ENCODE measurements at places on chromosomes 2 and 18.
A peak's percentile ranks its signal among the peaks of the same experiment; 100 is the strongest.

DNA sequence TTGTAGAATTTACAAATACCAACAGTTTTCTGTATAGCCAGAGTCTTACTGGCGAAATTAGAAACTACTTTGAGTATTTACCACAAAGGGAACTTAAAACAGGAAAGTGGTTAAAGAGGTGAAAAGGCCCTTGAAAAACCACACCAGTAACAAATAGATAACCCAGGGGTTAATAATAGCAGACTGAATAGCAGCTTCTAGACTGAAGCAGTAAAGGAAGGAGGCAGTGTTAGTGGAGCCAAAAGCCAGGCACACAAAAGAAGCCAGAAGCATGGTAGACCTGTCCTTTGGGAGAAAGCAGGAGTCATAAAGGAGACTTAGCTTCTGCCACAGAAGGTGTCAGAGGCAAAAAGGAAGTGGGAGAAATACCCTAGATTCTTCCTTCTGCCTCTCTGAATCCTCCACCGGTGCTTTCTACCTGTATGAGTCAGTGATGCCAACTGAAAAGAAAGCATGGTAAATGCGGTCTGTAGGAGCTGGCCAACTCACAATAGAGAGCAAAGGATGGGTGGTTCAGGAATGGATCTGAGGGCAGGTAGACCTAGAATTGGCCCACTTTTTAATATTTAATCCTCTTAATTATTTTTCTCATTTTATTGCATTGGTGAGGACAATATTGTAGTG is 97.3 kb downstream of the ARL6IP6 start:
- DNase-seq = no peak

DNA sequence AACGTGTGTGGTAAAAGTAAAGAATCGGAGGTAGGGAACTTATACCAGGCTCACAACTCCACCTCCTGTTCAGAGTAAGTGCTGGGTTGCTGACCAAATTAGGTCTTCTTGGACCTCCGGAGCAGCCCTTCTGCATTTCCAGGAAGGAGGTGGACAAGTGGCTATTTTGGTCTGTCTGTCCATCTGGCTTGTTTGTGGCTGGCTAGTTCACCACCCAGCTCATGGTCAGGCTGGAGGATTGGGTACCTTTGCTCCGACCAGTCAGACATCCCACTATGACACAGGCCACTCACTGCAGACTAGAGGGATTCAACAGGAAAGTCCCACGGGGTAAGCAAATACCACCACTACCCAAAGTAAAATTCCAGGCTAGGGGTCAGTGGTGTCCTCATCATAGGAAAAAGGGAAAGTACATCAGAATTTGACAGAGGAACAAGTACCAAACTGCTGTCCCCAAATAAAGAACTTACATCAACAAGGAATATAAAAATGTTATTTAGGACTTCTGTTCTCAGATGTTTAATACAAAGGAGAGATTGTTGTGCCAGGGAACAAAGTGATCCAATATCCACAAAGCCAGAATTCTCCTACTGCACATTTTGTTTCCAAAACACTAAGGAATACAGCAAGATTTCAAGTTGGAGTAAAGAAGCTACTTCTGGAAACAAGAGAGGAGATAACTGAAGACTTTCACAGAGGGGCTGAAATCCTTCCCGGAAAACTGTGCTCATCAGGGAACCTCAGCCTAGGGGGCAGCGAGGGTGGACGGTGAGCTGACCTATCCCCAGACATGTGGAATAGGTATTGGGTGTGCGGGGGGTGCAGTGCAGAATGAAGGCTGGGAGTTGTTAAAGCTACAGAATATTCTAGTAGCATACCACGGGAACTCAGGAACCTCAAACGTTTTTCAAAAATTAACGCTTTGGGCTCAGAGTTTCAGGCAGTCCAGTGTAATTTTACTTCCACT is 56.9 kb downstream of the BCL2 start:
- no peak for DNase-seq

DNA sequence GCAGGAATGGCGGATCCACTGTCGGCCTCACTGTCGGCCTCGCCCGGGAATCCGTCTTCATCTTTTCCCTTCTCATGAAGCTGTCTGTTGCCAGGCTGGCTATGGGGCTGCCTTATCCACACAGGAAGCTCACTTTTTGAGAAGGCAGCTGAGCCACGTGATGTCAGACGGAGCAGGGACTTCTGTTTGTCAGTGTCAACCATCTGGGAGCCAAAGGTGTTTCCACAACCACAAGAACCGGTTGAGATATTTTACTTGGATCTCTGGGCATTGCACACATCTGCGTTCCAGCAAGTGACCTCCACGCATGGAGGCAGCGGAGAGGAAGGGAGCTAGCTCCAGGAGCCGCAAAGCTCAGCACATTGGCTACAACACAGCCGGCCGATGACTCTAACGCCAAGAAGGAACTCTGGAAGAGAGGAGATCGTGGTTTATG is 27.4 kb upstream of the TAF1B start:
- peak; percentile 23 for DNase-seq

DNA sequence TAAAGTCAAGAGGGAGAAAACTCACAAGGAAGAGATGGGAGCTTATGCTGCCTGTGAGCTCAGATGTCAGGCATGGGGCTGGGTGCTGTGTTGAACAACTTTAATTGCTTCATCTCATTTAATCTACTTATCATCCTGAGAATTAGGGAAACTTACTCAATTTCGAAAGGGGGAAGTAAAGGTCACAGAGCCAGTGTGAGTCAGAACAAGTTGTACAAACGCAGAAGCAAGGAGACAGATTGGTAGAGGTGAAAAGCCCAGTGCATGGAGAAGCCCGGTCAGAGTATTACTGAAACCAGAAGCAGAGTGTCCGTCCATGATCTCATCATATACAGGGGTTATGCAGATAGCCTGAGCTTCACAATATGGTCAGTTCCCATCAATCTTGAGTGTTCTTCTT is 281.1 kb upstream of the POU3F3 start:
- DNase-seq = peak; percentile 78

DNA sequence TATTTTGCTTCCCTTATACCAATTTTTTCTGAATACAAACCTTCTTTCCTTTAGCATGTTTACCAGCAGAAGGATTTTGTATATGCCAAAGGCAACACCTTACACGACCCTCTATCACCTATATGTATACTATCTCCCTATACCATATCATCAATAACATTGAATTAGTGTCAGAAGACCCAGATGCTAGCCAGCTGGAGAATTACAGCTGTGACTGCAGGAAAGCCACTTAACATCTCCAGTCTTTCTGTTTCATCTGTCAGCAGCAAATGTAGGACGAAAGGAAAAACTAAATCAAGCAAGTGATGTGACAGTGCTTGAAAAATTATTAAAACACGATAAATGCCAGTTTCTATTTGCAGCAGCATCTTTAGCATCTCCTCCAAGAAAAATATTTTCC is 193.7 kb downstream of the STK39 start:
- DNase-seq = no peak

GRCh38 chr2:55885127-55885943 is 38.2 kb downstream of the EFEMP1 start:
- DNase-seq = peak; percentile 32

Measured in hematopoietic multipotent progenitor cell treated with erythropoietin and hydrocortisone succinate and interleukin-3 and kit ligand, for 4 days (in vitro differentiated cells).